ENCODE measurements at places on chromosomes 2 and 18. TPM values are rescaled to one million over a fixed set of nuclear protein-coding genes. Genes with fewer than 3 reads are reported as not detected.

- no peak for DNase-seq
Measured at GRCh38 chr2:38554973-38555595, 47.6 kb downstream of the HNRNPLL start.

DNA sequence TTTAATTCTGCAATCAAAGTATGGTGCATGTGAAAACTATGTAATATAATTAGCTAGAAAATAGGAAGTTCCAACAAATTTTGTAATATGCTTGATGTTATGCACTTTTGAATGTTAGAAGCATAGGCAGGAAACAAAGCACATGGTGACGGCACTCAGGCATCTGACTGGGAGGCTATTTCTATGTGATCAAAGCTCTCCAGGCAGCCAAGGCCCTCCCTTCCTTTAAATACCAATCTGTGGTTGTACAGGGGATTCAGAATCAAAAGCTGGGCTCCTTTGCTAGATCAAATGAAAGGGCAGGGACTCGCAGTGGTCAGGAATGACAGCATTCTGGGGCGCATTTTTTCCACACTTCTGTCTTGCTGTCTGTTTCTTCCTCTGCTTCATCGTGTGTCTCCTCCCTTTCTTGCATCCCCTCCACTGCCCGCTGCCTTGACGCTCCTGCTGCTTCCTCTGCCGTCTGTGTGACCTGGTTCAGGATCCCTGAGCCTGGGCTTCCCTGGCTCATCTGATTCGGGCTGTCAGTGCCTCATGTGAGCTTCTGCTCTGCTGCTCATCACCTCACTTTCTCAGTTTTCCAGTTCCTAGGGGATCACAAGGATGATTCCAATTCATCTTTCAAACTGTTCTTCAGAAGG, 30.9 kb downstream of the TMEM182 start:
- DNase-seq: no peak

The CAMKMT gene
- 11.8 TPM for total RNA-seq

- no peak for DNase-seq
Measured at GRCh38 chr2:70089220-70089982, 2.1 kb downstream of the PCBP1 start.

DNA sequence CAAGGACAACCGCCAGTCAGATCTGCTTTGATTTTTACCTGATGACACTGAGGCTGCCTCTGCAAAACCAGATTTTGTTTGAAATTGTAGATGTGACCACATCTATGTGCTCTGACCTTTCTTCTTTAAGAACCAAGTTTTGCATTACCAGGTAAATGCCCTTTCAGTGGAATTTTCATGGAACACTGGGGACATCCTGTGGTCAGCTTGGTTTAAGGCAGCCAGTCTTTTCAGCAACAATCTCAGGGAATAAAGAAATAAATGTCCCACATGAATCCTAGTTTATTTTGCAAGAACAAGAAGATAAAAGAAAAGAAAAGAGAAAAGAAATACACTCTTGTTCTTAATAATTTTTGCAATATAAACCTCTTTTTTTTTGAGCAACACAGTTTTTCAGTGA, 90.6 kb downstream of the POU3F3 start:
- no peak for DNase-seq

The ARHGAP28 gene
- not detected for total RNA-seq

- DNase-seq: no peak
Measured at GRCh38 chr2:159065313-159065712, 96.9 kb downstream of the TANC1 start.

The FRZB gene
- total RNA-seq: not detected

DNA sequence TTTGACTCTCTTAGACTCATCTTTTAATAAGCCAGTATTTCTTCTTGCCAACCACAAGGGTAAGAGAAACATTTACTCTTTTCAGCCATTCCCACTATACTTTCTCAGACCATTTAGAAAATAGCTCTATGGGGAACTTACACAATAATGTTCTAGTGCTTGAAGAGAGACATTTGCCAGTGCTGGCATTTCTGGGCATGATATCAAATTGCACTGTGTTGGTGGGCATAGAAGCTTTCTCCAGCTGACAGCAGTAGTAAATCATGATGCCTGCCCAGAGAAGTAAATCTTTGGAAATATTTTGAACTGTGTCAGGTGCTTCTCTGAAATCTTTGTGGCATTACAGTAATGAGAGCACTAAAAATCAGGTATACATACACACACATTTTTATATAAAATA, 346.6 kb downstream of the CBLN2 start:
- no peak for DNase-seq

The ATP8B1 gene
- total RNA-seq: 1.5 TPM

The ALPI gene
- not detected for total RNA-seq

The PLGLB1 gene
- 0.74 TPM for total RNA-seq

DNA sequence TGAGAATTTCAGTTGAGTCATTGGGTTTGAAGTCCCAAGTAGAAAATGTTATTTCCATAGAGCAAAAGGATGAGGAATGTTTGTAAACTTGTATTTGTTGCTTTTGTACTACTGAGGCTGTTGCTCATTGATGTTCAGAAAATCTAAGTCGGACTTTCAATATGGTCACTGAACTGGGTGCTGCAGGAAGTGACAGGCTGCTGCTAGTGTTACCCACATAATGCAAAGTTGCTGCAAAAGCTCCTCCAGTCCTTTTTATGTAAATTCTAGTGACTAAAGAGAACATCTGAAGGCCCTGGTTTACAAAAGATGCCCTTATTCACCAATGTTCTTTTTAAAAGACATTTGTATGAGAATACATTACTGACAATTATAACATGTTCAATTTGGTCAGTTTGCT, 131.1 kb upstream of the FAM98A start:
- DNase-seq: no peak

DNA sequence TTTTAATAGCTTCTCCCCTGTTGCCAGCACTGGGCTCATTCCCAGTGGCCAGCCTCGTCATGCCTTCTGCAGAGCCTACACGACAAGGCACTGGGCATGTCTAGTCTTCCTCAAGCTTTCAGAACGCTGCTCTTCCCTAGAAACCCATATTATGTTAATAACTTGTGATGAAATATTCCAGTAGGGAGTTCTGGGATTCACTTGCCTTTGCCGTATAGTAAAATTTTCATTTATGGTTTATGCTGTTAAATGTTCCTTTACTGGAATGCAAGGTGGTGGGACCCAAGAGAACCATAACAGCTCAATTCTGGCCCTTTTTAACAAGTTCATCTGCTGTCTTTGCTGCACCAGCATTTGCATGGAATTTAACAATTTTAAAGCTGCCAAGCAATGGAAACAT, 45.5 kb upstream of the SLC14A1 start:
- no peak for DNase-seq

DNA sequence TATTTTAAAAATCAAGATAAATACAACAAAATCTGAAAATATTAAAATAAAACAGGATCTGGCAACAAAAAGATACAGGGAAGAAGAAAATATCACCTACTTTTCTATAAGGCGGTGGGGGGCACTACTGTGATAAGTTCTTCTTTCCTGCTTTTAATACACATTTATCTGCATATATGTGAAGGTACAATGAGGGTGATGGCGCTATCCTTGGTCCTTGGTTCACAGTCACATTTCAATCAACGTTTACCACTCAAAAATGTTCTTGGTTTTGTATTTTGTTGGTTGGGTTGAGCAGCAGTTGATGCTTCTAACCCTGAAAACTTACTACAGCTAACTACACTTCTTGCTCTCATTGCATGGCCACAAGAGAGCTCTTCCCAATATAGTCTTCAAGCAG, 112.4 kb downstream of the COL6A3 start:
- DNase-seq: no peak

DNA sequence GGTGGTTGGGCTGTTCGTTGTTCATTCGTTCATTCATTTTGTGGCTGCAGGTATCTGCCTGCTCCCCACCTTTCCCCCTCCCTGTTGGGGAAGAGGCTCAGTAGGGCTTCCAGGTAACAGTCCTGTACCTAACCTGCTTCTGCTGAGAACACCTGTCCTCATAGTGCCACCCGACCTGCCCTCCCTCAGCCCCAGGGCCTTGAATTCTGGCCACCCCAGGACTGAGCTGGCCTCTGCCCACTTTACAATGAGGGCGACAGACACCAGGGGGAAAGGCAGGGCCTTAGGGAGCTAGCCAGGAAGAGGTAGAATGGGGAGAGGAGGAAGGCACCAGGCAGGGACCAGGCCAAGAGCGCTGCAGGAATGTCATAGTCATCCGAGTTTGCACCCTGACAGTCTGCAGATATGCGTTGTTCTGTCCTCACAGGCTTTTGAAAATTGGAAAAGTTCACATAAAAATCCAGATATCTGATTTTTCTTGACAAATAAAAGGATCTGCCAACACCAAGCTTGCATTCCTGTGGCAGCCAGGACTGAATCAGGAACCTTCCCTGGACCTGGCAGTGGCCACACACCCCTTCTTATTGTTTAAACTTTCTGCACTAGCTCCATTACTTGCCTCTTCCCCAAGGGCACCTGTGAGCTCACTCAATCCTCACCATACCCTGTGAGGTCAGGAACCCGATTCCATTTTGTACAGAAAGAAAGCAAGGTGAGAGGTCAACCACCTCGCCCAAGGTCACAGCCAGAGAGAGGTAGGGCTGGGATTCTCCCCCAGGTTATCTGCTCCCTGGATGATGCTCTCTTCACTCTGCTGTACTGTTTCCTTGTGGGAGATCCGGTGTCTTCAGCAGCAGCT, 35.3 kb upstream of the MRPL33 start:
- no peak for DNase-seq

DNA sequence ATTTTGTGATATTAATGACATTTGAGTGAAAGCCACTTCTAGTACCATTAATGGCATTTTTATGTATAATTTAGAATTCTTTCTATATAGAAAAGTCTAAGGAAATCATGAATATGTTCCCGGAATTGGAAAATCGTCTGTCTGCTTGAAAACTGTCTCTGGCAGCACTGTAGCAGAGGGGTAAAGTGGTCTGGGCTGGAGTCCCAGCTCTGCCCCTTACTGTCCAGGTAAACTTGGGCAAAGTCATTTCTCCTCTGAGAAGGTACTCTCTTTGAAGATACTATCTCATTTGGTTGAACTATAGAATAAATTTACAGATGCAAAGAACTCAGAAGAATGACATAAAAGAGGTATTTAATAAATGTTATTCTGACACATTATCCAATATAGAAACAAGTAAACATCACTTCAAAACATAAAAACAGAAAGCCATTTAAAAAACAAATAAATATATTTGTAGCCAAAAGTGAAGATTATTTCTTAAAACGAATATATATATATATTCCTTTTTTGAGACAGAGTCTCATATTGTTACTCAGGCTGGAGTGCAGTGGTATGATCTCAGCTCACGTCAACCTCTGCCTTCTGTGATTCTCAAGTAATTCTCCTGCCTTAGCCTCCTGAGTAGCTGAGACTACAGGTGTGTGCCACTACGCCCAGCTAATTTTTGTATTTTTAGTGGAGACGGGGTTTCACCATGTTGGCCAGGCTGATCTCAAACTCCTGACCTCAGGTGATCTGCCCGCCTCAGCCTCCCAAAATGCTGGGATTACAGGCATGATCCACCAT, 149.8 kb upstream of the ITGA4 start:
- DNase-seq: no peak

DNA sequence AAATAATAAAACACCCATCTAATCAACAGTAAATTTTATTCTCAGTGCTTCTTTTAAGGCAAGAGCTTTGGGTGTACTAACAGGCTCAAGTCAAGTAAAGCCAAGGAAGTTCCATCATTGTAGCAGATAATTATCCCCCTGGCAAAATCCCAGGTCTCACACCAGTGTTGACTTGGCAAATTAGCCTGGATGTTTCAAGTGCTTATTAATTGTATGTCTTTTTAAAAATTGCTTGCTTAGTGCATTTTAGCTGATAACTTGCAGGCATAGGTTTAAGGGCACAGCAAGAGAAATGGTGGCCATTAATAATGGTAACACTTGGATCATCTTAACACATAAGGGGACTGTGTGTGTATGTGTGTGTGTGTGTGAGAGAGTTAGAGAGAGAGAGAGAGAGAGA, 42.0 kb upstream of the FMNL2 start:
- DNase-seq: no peak

DNA sequence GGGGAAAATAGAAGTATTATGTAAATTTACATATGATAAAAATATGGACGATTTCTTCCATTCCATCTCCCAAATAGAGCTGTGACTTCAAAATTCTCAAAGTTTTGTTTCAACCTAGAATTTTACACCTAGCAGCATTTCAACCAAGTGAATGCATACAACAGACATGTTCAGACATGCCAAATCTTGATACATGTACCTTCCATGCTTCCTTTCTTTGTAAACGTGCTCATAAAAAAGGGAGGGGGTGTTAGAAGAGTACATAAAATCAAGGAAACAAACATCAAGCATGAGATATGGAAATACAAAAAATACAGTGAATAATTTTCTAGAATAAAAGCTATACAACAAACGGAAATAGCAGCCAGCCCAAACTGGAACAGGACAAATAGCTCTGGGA, 974.2 kb downstream of the ERBB4 start:
- no peak for DNase-seq

GRCh38 chr2:102737431-102737830, 24.4 kb upstream of the TMEM182 start:
- DNase-seq: no peak

DNA sequence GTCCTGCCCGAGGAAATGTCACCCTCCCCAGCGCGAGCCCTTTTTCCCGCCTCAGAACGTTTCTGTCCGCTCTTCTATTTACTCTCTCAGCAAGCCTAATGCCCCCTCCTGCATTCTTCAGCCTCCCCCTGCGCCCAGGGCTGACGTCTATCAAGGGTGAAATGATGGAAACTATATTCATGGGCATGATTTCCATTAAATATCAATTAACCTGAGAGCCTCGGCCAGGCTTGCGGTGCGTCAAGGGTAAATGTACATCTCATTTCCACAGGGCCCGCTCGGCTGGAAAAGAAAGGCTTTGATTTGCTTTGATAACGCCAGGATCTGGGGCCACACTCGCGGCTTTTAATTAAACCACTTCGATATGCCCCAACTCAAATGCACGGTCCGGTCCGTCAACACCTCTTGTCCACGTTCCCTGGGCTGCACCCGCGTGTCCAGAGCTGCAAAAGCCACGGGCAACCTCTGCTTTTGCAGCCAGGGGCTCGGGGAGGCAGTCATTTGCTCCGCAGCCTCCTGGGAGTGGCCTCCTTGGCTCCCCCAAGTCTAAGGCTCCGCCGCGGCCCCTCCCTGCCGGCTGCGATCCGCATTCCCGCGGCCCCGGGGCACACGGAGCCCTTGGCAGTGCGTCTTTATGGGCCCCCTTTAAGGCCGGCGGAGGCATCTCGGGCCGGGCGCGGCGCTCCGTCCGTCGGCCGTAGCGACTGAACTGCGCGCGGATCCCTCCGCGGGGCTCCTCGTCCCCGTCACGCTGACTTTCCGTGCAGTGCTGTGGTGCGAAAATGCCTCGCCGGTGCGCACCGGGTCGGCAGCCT, at the start of gene HOXD8:
HOXD8 (plus strand) TSS at position 724 of the 815 bp plus-strand sequence. CDS start 662 bp downstream, outside the sequence.
- DNase-seq: no peak

DNA sequence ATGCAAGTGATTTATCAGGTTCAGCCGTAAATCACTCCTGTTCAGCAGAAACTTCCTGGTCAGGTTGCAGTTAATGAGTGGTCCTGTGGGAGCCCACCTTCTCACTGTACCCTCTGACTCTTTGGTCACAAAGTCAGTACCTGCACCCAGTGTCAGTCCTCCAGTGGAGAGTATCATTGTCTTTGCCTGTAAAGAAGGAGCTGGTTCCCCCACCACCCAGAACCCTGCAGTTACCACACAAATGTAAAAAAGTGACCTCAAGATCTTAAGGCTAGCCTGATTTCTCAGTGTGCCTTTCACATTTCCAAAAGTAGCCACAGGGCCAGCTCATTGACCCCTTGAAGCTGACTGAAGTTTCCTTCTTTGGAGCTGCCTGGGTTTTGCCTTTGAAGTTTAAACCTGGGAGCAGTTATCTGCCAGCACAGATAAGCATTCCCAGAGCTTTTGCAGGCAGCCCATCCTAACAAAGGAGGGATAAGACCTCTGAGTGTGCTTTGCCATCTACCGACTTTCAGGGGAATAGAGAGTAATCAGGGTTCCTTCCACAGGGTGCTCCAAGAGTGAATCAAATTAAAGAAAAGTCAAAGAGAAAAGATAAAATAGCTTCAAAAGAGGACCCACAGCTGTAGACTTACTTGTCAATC, 725.2 kb downstream of the CPS1 start:
- no peak for DNase-seq
